K562 (cell line): ENCODE measurements at places on chromosomes 4 and X. TPM values are rescaled to one million over a fixed set of nuclear protein-coding genes. Genes with fewer than 3 reads are reported as not detected.

The CD38 gene
- total RNA-seq = 0.04 TPM in 1 of 2 replicates, not detected in the other

The TRIML2 gene
- total RNA-seq = 0.18 TPM in 1 of 2 replicates, not detected in the other

The DCAF12L2 gene
- total RNA-seq = not detected in 2 replicates

The EVC2 gene
- 0.47 and 0.55 TPM in 2 replicates for total RNA-seq

The ADRA2C gene
- total RNA-seq = 0.33 and 0.54 TPM in 2 replicates

The ANOS1 gene
- total RNA-seq = 0.04 and 0.09 TPM in 2 replicates

The FAM47B gene
- total RNA-seq = not detected in 2 replicates

The RTL5 gene
- not detected in 2 replicates for total RNA-seq

The CXorf49 gene
- not detected in 2 replicates for total RNA-seq

The ZNF674 gene
- 2.5 and 2.7 TPM in 2 replicates for total RNA-seq
